Peyer's patch (tissue), 4 donors: ENCODE measurements at places on chromosomes 7 and 10.

- no peak for DNase-seq
Measured at GRCh38 chr10:69767793-69768192, 33.9 kb upstream of the COL13A1 start.

GRCh38 chr10:118844731-118845521, 90.2 kb upstream of the CACUL1 start:
- DNase-seq: no peak

GRCh38 chr10:125080296-125080695, 80.1 kb downstream of the CTBP2 start:
- DNase-seq: no peak

DNA sequence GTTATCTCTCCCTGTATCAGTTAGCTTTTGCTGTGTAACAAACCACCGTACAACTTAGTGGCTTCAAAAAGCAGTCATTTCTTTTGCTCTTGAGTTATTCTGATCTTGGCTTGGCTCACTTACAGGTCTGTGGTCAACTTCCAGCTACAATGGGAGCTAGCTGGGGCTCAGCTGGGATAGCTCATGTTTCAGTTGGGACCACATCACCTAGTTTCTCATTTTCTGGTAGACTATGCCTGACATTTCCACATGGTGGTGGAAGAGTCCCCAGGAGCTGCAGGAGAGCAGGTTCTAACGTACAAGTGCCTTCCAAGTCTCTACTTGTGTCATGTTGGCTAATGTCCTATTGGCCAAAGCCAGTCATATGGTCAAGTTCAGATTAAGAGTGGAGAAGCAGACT, 25.8 kb upstream of the PIP4K2A start:
- no peak for DNase-seq

DNA sequence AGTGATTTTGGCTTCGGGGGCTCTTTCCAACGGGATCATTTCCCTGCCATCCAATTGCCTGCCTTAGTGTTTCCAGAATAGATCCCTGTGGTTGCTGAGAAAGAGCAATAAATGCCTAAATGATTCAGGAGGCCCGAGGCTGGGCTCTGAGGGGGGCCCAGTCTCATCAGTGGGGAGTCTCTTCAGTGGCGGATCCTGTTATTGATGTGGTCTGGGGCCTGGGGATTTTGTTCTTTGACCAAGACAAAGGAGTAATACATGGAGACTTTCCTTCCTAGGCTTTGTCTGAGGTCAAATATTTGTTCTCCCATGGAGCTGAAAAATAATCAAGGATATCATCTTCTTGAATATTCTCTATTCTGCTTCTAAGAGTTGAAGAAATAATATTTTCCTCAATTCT, 40.8 kb downstream of the TAS2R41 start:
- no peak for DNase-seq

DNA sequence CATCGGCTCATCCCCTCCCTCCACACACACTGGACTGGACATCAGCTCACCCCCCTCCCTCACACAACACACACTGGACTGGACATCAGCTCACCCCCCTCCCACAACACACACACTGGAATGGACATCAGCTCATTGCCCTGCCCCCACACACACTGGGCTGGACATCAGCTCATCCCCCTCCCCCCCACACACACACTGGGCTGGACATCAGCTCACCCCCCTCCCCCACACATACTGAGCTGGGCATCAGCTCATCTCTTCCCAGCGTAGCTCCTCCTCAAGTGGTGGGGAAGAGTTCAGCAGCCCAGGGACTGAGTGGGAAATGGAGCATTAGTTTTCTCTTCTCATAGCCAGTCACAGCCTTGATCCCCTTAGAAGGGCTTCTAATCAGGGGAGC, 58.1 kb upstream of the WDR11 start:
- no peak for DNase-seq
